ENCODE measurements at places on chromosomes 2 and 18. TPM values are rescaled to one million over a fixed set of nuclear protein-coding genes. Genes with fewer than 3 reads are reported as not detected.
A peak's percentile ranks its signal among the peaks of the same experiment; 100 is the strongest.

- no peak for DNase-seq
Measured at GRCh38 chr2:176067589-176068418, 16.0 kb downstream of the EVX2 start.

GRCh38 chr18:60232541-60232940 is 140.0 kb downstream of the MC4R start:
- peak; percentile 54 for DNase-seq

UGT1A7 gene
- not detected for total RNA-seq

DNA sequence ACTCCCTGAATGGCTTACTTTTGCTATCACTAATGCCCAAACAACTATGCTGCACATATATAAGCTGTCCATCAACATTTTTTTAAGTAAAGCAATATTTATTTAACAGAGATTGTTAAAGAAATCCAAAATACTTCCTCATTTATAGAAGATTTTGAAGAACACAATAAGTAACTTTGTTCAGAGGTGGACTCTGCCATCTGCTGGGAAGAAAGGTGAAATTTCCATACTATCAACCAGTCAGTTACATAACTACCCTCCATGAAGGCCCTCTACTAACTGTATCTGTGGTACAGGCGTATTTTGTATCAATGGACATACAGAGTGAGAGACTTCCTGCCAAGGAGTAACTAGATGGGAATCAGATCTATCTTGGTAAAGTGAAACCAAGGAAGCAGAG is 106.0 kb downstream of the DTNB start:
- peak; percentile 83 for DNase-seq

PLCL1 gene
- total RNA-seq: 12.4 TPM

GRCh38 chr2:52622266-52622665 is 1145.3 kb upstream of the CHAC2 start:
- no peak for DNase-seq

GRCh38 chr2:67082813-67083212 is 314.3 kb upstream of the ETAA1 start:
- DNase-seq: no peak

LRATD1 gene
- 0.08 TPM for total RNA-seq

PIEZO2 gene
- total RNA-seq: 1.6 TPM

FOXD4L1 gene
- total RNA-seq: 0.16 TPM

FAM124B gene
- total RNA-seq: 1.2 TPM

- no peak for DNase-seq
Measured at GRCh38 chr2:74233648-74234047, 35.2 kb downstream of the MTHFD2 start.

DNA sequence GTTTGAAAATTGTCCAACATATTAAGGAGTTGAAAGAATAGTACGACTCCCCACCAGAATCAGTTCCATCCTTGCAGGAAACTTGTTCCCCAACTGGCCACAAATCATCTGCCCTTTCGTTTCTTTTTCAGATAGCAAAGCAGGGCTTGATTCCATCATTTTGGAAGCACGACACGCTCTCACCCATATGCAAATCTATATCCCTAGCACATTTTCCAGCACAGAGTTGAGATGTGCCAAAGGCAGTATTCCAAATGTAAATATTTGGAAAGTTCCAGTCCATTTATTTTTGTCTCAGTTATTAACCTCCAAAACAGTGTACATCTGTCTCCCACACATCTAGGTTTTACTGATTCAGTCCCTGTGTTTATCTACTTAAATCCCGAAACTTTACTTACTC is 128.8 kb upstream of the BCL2L11 start:
- DNase-seq: no peak

TGFA gene
- total RNA-seq: not detected

ANKRD30BL gene
- 0.16 TPM for total RNA-seq

- DNase-seq: peak; percentile 76
Measured at GRCh38 chr2:164625378-164625971, 4.2 kb upstream of the GRB14 start.

GRCh38 chr18:46767217-46767616 is 10.4 kb upstream of the ST8SIA5 start:
- no peak for DNase-seq

SNED1 gene
- 105 TPM for total RNA-seq

EPB41L3 gene
- 28.0 TPM for total RNA-seq

AAK1 gene
- total RNA-seq: 82.6 TPM

GRCh38 chr18:22185273-22185672 is 15.9 kb downstream of the GATA6 start:
- DNase-seq: peak; percentile 52

ABCG5 gene
- total RNA-seq: not detected

DNA sequence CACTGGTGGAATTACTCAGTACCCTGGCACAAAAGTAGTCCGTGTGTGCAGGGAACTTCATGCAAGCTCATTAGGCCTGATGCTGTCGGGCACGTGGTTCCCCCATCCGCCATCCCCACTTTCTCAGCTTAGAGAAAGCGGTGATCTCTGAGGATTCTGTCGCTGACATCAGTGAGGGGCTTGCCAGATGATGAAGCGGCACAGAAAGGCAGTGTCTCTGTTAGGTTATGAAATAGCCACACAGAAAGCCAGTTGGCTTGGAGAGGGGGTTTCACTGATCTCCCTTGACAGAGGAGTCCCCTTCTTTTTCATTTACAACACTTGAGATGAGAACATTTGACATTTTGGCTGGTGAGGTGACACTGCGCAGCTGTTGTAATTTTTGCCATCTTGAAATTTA is 179.7 kb downstream of the FAM210A start:
- no peak for DNase-seq

GRCh38 chr2:121818546-121818945 is 63.1 kb downstream of the TSN start:
- no peak for DNase-seq

DNA sequence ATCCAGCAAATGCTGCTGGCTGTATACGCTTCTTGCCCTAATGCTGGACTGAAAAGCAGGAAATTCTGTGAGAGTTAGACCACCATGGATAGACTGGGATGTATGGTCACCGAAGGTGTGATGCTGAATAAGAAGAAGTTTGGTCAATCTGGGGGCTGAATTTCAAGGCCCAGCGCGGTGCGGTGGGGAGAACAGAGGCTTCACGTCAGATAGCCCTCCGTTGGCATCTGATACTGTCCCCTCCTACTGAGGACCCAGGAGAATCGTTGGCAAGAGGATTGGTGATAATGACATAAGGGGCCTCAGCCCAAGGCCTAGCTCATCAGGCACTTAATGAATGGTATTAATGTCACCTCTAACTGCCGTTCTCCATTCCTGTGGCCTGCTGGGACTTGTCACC is 97.3 kb upstream of the ST3GAL5 start:
- DNase-seq: no peak

MOCOS gene
- total RNA-seq: 3.5 TPM

HOXD9 gene
- not detected for total RNA-seq

CERKL gene
- total RNA-seq: not detected

DNA sequence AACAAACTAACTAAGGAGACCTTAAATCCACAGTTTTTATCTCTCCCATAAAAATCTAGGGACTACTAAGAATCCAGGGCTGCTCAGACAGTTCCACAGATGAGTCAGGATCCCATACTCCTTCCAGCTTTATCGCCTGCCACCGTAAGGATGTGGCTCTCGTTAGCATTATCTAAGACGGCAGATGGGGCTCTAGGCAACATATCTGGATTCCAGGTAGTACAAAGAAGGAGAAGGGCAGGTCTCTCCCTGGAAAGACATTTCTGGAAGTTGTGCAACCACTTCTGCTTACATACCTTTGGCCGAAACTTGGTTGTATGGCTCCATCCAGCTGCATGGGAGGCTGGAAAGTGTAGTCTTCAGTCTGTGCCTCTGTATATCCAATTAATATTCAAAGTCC is 149.4 kb downstream of the SP3 start:
- DNase-seq: no peak

DNA sequence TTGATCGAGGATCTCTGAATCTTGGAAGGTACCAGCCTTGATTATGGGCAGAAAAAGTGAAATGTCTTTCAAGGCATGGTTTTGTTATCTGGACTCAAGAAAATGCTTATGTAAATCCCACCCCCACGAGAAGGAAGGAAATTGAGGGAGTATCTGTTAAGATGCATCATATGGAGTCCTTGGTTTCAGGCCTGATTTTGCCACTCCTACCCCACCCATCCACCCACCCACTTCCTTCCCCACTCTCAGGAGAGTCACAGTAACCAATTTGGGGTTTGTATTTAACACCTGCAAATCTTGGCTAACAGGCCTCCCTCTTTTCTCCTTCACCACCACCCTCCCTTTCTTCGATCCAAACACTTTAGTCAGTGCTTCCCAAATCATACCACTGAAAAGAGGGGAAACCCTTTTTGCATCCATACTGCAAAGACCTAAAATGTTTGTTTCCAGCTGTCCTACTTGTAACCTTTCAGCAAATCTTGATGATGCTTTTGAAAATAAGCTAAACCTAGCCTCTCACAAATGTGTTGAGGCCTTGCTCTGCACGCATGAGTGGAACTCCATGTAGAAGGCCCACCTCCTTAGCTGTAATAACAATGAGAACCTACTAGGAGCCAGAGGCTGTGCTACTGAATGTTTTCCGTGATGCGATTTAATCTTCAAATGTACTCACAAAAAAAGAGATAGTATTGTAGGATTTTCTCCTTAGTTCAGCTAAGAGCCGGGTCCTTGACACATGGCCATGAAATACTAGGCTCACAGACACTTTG is 34.8 kb downstream of the POU3F3 start:
- DNase-seq: no peak

GRCh38 chr2:241970716-241971115 is 101.2 kb downstream of the RTP5 start:
- no peak for DNase-seq

FABP1 gene
- total RNA-seq: not detected

FBXO36 gene
- 1.6 TPM for total RNA-seq

GRB14 gene
- total RNA-seq: 6.9 TPM

GRCh38 chr2:105179469-105180372 is 61.8 kb upstream of the GPR45 start:
- DNase-seq: peak; percentile 63

GRCh38 chr18:45876161-45876560 is 50.7 kb downstream of the SIGLEC15 start:
- DNase-seq: no peak

OSBPL6 gene
- 5.2 TPM for total RNA-seq

DNA sequence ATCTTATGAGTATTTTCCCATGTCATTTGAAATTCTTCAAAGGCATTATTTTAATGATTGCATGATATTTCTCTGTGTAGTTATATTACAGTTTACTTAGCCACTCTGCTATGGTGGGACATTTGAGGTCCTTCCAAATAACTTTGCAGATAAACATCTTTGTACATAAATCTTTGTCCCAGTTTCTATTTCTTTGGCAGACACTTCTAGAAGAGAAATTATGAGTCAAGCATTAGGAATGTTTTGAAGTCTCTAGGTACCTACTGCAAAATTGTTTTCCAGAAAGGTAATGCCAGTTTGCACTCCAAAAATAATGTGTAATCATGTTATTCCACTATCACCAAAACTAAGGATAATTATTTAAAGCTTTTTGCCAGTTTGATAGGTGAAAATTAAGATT is 149.7 kb downstream of the EN1 start:
- peak; percentile 61 for DNase-seq

DNA sequence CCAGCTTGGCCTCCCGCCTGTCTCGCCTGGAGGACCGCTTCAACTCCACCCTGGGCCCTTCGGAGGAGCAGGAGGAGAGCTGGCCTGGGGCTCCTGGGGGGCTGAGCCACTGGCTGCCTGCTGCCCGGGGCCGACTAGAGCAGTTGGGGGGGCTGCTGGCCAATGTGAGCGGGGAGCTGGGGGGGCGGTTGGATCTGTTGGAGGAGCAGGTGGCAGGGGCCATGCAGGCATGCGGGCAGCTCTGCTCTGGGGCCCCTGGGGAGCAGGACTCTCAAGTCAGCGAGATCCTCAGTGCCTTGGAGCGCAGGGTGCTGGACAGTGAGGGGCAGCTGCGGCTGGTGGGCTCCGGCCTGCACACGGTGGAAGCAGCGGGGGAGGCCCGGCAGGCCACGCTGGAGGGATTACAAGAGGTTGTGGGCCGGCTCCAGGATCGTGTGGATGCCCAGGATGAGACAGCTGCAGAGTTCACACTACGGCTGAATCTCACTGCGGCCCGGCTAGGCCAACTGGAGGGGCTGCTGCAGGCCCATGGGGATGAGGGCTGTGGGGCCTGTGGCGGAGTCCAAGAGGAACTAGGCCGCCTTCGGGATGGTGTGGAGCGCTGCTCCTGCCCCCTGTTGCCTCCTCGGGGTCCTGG is 3.7 kb upstream of the KHK start:
- no peak for DNase-seq

UNC80 gene
- total RNA-seq: not detected

PLCD4 gene
- 1.2 TPM for total RNA-seq

TBR1 gene
- total RNA-seq: not detected

DNA sequence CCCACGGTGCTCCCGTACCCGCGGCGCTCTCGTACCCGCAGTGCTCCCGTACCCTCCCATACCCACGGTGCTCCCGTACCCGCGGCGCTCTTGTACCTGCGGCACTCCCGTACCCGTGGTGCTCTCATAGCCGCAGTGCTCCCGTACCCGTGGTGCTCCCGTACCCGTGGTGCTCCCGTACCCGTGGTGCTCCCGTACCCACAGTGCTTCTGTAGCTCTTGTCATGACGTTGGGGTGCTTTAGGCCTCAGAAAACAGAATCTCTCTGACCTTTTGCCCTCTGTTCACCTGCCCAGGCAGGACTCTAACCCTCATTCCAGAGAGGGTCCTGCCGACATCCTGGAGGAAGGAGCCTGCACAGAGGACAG is 35.3 kb downstream of the SLC66A2 start:
- no peak for DNase-seq

DNA sequence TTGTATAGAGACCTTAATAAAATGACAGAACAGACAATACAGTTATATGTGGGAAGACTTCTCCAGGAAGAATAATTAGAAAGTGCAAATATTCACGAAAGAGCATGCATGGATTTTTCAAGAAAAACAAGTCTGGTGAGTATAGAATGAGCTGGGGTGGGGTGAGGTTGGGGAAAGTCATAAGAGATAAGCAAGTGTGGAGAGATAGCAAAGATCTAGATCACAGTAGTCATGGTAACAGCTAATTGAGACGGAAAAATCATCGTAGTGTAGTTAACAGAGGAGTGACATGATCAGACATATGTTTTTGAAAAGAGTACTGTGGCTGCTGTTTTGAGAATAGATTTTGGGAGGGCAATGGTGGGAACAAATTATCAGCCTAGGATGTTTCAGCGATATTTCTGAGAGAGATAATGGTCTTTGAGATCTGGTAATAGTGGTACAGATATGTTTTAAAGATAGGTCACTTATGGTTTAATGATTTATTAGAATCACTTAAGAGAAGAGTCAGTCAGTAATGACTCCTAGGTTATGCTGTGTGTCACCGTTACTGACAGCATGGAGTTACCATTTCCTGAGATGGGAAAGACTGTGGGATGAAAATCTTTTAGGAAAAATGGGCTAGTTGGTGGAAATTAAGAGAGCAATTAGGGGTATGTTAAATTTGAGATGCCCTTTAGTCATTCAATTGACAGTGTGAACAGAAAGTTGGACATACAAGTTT is 248.5 kb upstream of the SLC8A1 start:
- no peak for DNase-seq

CRYGD gene
- not detected for total RNA-seq

DUSP2 gene
- 1.4 TPM for total RNA-seq

GRCh38 chr2:63665846-63666475 is 77.2 kb downstream of the MDH1 start:
- DNase-seq: peak; percentile 63

GRCh38 chr2:15673919-15674636 is 82.4 kb downstream of the DDX1 start:
- DNase-seq: peak; percentile 7

ATG9A gene
- total RNA-seq: 45.1 TPM
